Left renal cortex interstitium (tissue), 4 donors: ENCODE measurements at places on chromosomes 4 and X. TPM values are rescaled to one million over a fixed set of nuclear protein-coding genes. Genes with fewer than 3 reads are reported as not detected.

Gene HTN1
- not detected for polyA plus RNA-seq

Gene CITED1
- polyA plus RNA-seq: 20.6 TPM

Gene FREM3
- polyA plus RNA-seq: 0.18 TPM

GRCh38 chrX:8126648-8127047 is 44.4 kb downstream of the VCX2 start:
- DNase-seq: no peak

- no peak for DNase-seq
These were observed 60.0 kb upstream of the ARHGAP24 start for GRCh38 chr4:85414972-85415371.

DNA sequence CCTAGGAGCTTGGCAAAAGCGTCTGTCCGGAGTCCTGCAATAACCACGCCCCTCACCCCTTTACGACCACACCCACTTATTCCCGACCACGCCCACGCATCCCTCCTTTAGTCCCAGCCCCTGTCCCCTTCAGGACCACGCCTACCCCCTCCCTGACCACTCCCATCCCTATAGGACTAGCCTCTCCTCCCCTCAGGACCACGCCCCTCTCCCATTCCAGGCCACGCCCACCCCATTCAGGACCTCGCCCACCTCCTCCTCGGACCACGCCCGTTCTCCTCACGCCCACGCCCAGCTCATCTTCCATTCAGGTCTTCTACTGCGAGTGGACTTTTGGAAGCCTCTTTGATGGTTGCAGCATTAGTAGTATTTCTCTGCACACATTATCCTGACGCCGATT is 131.2 kb upstream of the STX18 start:
- no peak for DNase-seq

Gene HOPX
- 19.6 TPM for polyA plus RNA-seq
